ENCODE measurements at places on chromosomes 11 and 22.

DNA sequence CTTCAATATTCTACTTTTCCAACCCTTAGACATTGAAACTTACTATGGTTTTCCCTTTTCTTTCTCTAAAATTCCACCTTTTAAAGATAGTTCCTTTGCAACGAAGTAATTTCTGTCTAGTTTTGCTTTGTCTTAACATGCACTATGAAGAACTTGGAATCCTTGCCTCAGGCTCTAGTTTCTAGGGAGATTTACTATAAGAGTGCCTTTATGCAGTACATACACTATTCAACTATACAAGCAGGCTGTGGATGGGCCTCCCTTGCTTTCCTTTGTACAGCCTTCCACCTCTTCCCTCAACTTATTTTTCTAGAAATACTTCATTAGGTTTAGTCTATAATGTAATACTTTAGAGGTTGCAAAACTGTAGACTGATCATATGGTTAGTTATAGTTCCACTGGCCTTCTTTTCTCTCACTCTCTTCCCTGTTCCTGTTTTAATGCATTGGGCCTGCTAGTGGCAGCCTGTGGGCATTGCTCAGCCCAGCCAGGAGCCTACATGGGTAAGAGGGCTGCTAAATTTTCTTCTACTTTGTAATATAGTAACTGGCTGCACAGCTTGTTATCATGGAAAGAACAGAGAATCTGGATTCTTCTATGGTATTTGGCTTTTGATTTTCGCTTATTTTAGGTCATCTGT lies 100.2 kb downstream of the C11orf87 start:
- no peak for DNase-seq

- DNase-seq = peak; percentile 12
Observed at GRCh38 chr11:73478737-73479347, 102.6 kb downstream of the RELT start.

GRCh38 chr11:43681401-43681942 lies 934 bp downstream of the HSD17B12 start:
- peak; percentile 63 for DNase-seq

GRCh38 chr11:122149202-122149601 lies 33.2 kb upstream of the BLID start:
- no peak for DNase-seq

DNA sequence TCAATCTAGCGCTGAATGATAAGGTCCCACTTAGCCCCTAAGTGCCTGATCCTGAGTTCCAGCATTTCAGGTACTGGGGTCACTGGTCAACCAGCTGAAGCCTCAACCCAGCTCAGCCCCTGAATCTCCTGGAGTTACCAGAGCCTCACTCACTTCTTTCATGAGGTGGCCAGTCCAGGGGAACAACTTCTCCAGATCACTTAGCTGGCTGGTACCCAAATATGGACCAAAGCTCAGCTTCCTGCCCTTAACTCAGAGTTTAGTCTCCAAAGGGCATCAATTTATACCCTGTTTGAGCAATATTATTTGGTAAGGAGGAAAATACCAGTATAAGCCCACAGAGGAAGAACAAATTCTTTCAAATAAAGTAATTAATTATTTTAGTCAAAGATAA lies 105.6 kb downstream of the SLC1A2 start:
- DNase-seq = no peak

- DNase-seq = no peak
Observed at GRCh38 chr11:66846671-66847091, 3.4 kb downstream of the RCE1 start.

DNA sequence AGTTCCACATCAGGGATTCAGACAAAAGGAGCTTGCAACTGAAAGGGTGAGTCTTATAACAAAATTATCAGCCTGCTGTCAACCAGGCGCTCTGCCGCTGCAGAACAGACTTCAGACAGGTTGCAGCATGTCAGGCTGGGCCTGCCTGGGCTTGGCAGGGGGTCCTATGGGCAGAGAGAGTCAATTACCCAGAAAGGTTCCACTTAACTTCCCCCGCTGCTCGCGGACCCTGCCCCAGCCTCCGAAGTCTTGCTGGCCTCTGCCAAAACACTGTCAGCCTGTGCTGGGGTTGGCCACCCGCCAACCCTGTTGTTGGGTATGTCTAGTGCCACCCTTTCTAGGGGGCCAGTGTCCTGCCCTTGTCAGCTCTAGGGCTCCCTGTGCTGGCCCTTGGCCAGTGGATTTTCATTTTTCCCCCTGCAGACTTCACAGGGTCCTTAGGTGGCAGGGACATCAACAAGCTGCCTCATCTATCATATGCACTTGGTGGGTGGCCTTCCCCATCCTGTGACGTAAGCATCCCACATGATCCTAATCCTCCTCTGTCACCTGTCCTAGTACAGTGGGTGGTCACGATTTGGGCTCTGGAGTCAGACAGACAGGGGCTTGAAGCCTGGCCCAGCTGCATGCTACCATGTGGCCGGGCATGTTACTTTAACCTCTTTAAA lies 166.5 kb upstream of the CADM1 start:
- no peak for DNase-seq

DNA sequence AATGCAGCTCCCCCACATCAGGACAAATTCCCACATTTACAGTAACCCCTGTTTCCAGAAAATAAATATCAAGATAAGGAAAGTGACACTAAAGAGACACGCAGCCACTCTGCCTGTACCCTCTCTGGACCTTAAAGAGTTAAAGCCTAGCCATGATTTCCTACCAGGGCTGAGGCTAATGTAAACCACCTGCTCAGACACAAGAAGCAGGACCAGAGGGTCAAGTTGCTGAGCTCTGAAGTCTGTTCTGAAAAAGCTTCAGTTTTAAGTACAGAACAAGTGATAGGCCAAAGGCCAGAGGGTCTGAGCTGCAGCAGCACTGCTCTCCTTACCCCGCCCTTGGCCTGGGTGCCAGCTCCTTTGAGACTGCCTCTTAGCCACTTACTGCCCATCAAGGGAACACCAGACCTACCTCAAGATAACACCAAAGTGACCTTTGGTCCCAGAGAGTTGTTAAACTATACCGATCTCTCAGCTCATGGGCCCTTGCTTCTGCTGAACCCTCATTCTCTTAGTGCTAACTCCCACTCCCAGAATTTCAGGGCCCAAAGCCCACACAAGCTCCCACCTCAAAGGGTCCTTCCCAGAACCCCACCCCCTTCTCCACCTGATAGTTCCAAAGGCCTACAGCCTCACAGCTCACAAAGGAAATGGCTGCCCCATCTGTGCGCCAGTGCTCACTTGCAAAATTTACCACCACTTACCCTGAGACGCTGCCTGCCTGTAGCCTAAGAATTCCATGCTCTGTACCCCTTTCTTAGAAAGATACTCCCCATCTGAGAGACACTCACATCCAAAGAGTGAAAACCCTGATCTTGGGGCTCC lies 40.5 kb downstream of the IL18BP start:
- DNase-seq = no peak

DNA sequence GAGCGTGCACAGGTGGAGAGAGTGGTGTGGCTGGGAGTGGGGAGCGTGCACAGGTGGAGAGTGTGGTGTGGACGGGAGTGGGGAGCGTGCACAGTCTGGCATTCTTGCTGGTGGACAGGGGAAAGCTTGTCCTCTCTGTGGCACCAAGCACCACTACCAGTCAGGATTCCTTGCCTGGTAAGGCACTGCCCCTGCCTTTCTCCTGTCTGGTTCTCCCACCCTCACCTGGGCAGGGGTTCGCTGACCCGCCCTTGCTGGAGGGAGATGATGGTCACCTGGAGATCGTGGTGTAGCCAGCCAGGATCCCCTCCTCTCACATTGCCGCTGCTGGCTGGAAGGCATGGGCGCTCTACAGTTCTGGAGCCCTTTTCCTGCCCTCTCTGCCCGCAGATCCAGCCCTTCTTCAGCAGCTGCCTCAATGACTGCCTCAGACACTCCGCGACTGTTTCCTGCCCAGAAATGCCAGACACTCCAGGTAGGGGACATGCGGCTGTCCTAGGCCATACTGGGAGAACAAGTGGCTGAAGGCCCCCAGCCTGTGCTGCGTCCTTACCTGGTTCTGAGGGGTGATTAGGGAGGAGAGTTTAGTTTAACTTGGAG lies 16.7 kb downstream of the TMEM121B start:
- DNase-seq = no peak
